Small intestine (tissue), 16 donors: ENCODE measurements at places on chromosomes 13 and 19. TPM values are rescaled to one million over a fixed set of nuclear protein-coding genes. Genes with fewer than 3 reads are reported as not detected.
A peak's percentile ranks its signal among the peaks of the same experiment; 100 is the strongest.

The COMP gene
- polyA plus RNA-seq: 0.68 TPM

The ZNF613 gene
- 6.0 TPM for polyA plus RNA-seq

The PTPRS gene
- 1.4 TPM for polyA plus RNA-seq

The C19orf33 gene
- 1,798 TPM for polyA plus RNA-seq

The ERICH6B gene
- polyA plus RNA-seq: not detected

GRCh38 chr13:68254151-68254550 lies 1024.0 kb upstream of the PCDH9 start:
- H3K27ac ChIP-seq: no peak overlapping the region
- no peak overlapping the region for H3K4me3 ChIP-seq
- H3K4me1 ChIP-seq: no peaks in the 10 kb centered on the region
- no peaks in the 10 kb centered on the region for H3K36me3 ChIP-seq
- no peaks in the 10 kb centered on the region for H3K27me3 ChIP-seq

- H3K36me3 ChIP-seq: no peaks in the 10 kb centered on the region
- DNase-seq: no peak
- H3K4me3 ChIP-seq: no peak overlapping the region
- no peak overlapping the region for H3K27ac ChIP-seq
These were observed 12.5 kb upstream of the CFAP97D2 start for GRCh38 chr13:114166381-114167131.

DNA sequence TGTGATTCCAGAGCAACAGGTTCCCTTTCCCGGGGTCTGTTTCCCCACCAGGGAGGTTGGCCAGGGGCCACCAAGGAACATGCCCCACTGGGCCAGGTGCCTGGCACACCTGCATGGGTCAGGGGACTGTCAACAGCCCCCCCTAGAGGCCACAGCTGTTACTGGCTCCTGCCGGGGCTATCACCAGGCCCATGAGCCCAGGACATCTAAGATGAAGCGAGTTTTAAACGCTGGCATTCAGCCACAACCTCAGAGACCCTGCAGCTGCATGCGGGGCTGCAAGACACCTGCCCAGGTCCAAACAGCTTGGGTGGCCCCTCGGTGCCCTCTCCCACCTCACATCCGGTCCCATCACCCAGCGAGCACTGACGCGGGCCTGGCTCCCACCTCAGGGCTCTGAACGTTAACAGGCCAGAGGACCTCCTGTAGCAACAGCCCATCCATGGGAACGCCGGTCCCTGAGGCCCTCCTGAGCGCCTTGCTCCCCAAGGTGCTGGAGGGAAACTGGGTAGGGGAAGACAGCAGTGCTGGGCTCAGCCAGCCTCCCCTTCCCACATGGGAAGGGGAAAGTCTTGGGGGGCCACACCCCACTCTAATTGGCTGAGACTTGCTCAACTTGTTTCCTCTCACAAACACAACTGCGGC lies 12.0 kb downstream of the KHSRP start:
- peak; percentile 79 for DNase-seq
- peaks cover 18% of the 10 kb centered on the region for H3K36me3 ChIP-seq
- H3K4me1 ChIP-seq: no peaks in the 10 kb centered on the region

GRCh38 chr19:1130771-1131717 lies 27.2 kb downstream of the GPX4 start:
- H3K27ac ChIP-seq: peak overlapping the region; percentile 80
- H3K4me3 ChIP-seq: peak overlapping the region; percentile 84
- no peak for DNase-seq
- H3K36me3 ChIP-seq: peaks cover 8% of the 10 kb centered on the region
- H3K27me3 ChIP-seq: no peaks in the 10 kb centered on the region

DNA sequence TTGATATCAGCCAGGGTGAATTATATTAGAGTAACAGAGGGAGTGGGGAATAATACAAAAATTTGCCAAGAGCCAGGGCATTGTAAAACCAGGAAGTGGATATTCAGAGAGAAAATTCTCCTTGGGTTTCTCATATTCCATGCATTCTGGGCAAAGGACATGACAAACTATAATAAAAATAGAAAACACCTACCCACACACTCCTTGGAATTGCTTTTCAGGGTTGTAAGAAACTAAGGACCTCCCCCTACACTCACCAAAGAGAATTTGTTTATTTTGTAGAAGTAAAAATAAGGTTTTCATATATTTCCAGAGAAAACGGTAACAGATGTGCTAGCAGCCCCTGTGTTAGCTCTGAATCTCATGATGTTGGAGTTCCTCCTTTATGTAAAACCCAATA lies 649.6 kb downstream of the SLITRK1 start:
- H3K4me1 ChIP-seq: no peaks in the 10 kb centered on the region
- H3K4me3 ChIP-seq: no peak overlapping the region
- H3K27me3 ChIP-seq: no peaks in the 10 kb centered on the region
- H3K36me3 ChIP-seq: no peaks in the 10 kb centered on the region
- no peak for DNase-seq

GRCh38 chr13:50401721-50402465 lies 386.6 kb downstream of the KCNRG start:
- H3K27me3 ChIP-seq: no peaks in the 10 kb centered on the region
- H3K36me3 ChIP-seq: no peaks in the 10 kb centered on the region
- no peak overlapping the region for H3K4me3 ChIP-seq
- no peak overlapping the region for H3K27ac ChIP-seq
- no peak for DNase-seq
- H3K4me1 ChIP-seq: no peaks in the 10 kb centered on the region

GRCh38 chr13:51999921-52000320 lies 11.3 kb downstream of the ATP7B start:
- no peaks in the 10 kb centered on the region for H3K27me3 ChIP-seq
- peaks cover 11% of the 10 kb centered on the region for H3K4me1 ChIP-seq
- peak overlapping the region; percentile 79 for H3K27ac ChIP-seq
- DNase-seq: peak; percentile 42

GRCh38 chr13:23673354-23673753 lies 103.1 kb downstream of the TNFRSF19 start:
- no peaks in the 10 kb centered on the region for H3K27me3 ChIP-seq
- H3K27ac ChIP-seq: no peak overlapping the region
- H3K36me3 ChIP-seq: no peaks in the 10 kb centered on the region
- H3K4me1 ChIP-seq: no peaks in the 10 kb centered on the region
- H3K4me3 ChIP-seq: no peak overlapping the region
- DNase-seq: no peak

DNA sequence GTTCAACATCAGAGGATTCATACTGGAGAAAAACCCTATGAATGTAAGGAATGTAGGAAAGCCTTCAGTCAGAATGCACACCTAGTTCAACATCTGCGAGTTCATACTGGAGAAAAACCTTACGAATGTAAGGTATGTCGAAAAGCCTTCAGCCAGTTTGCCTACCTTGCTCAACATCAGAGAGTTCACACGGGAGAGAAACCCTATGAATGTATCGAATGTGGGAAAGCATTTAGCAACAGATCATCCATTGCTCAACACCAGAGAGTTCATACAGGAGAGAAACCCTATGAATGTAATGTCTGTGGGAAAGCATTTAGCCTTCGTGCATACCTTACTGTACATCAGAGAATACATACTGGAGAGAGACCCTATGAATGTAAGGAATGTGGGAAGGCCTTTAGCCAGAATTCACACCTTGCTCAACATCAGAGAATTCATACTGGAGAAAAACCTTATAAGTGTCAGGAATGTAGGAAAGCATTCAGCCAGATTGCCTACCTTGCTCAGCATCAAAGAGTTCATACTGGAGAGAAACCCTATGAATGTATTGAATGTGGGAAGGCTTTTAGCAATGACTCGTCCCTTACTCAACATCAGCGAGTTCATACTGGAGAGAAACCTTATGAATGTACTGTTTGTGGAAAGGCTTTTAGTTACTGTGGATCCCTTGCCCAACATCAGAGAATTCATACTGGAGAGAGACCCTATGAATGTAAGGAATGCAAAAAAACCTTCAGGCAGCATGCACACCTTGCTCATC lies 15.4 kb downstream of the ZNF570 start:
- no peaks in the 10 kb centered on the region for H3K4me1 ChIP-seq
- H3K27me3 ChIP-seq: no peaks in the 10 kb centered on the region
- H3K4me3 ChIP-seq: no peak overlapping the region
- H3K27ac ChIP-seq: no peak overlapping the region
- DNase-seq: peak; percentile 20
- peaks cover 8% of the 10 kb centered on the region for H3K36me3 ChIP-seq

GRCh38 chr19:9847087-9847671 lies 12.1 kb downstream of the PIN1 start:
- H3K4me3 ChIP-seq: no peak overlapping the region
- no peak overlapping the region for H3K27ac ChIP-seq
- no peaks in the 10 kb centered on the region for H3K27me3 ChIP-seq

GRCh38 chr19:47707135-47707925 lies 5.9 kb upstream of the EHD2 start:
- peak; percentile 81 for DNase-seq
- no peaks in the 10 kb centered on the region for H3K4me1 ChIP-seq
- H3K36me3 ChIP-seq: no peaks in the 10 kb centered on the region
- no peak overlapping the region for H3K27ac ChIP-seq

DNA sequence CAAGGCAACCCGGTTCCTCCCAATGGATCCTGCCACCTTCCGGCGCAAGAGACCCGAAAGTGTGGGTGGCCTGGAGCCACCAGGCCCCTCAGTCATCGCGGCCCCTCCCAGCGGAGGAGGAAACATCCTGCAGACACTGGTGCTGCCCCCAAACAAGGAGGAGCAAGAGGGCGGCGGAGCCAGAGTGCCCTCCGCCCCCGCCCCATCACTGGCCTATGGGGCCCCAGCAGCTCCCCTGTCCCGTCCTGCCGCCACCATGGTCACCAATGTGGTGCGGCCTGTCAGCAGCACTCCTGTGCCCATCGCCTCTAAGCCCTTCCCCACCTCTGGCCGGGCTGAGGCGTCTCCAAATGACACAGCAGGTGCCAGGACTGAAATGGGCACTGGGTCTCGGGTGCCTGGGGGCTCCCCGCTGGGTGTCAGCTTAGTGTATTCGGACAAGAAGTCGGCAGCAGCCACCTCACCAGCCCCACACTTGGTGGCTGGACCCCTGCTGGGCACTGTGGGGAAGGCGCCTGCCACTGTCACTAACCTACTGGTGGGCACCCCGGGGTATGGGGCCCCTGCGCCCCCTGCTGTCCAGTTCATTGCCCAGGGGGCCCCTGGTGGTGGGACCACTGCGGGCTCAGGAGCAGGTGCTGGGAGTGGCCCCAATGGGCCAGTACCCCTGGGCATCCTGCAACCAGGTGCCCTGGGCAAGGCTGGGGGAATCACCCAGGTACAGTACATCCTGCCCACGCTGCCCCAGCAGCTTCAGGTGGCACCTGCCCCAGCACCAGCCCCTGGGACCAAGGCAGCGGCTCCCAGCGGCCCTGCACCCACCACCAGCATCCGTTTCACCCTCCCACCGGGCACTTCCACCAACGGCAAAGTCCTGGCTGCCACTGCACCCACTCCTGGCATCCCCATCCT lies 11.2 kb upstream of the PRR19 start:
- H3K4me1 ChIP-seq: no peaks in the 10 kb centered on the region
- no peaks in the 10 kb centered on the region for H3K27me3 ChIP-seq
- no peak overlapping the region for H3K4me3 ChIP-seq
- DNase-seq: no peak
- no peak overlapping the region for H3K27ac ChIP-seq

DNA sequence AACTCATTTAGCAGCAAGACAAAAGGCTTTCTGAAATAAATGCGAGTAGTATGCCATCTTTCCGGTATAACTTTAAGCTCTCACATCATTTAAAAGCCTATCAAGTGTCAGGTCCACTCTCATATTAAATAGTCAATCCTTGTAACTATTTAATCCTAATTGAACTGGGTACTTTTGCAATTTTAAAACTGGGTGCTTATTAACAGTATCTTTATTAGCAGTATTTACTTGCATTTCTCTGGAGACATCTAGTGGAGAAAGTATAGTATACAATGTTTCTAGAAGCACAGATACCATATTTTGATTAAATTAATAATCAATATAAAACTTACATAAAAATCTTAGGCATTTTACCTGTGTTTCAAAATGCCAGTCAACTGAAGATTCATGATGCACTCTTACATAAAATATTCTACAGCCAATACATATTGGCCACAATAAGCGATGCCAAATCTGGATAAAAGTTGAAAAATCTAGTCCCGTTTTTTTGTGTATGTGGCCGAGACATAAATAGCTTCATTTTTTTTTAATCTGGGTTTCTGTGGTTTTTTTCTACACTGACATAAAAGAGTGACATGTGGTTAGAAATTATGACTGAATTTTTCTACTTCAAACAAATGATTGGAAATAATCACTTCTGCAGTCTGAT lies 4.3 kb upstream of the POSTN start:
- H3K27ac ChIP-seq: no peak overlapping the region
- no peaks in the 10 kb centered on the region for H3K27me3 ChIP-seq
- no peaks in the 10 kb centered on the region for H3K4me1 ChIP-seq

DNA sequence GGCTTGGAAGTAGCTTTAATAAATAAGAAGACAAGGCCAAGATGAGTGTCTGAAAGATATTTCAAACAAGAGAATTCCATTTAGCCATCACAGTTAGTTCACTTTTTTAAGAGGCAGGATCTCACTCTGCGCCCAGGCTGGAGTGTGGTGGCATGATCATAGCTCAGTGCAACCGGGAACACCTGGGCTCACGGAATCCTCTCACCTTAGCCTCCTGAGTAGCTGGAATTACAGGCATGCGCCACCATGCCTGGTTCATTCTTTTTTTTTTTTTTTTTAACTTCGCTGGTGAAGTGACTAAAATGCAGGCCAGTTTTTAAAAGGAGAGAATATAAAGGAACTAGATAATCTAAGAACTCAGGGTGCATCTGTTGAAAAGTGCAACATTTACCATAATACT lies 200.3 kb downstream of the KCTD12 start:
- H3K27ac ChIP-seq: no peak overlapping the region
- H3K27me3 ChIP-seq: no peaks in the 10 kb centered on the region
- H3K4me3 ChIP-seq: no peak overlapping the region
- H3K4me1 ChIP-seq: no peaks in the 10 kb centered on the region
- H3K36me3 ChIP-seq: no peaks in the 10 kb centered on the region

- no peaks in the 10 kb centered on the region for H3K27me3 ChIP-seq
- no peak for DNase-seq
- H3K36me3 ChIP-seq: no peaks in the 10 kb centered on the region
- no peaks in the 10 kb centered on the region for H3K4me1 ChIP-seq
- no peak overlapping the region for H3K4me3 ChIP-seq
These were observed 17.8 kb upstream of the LATS2 start for GRCh38 chr13:21079221-21079620.

DNA sequence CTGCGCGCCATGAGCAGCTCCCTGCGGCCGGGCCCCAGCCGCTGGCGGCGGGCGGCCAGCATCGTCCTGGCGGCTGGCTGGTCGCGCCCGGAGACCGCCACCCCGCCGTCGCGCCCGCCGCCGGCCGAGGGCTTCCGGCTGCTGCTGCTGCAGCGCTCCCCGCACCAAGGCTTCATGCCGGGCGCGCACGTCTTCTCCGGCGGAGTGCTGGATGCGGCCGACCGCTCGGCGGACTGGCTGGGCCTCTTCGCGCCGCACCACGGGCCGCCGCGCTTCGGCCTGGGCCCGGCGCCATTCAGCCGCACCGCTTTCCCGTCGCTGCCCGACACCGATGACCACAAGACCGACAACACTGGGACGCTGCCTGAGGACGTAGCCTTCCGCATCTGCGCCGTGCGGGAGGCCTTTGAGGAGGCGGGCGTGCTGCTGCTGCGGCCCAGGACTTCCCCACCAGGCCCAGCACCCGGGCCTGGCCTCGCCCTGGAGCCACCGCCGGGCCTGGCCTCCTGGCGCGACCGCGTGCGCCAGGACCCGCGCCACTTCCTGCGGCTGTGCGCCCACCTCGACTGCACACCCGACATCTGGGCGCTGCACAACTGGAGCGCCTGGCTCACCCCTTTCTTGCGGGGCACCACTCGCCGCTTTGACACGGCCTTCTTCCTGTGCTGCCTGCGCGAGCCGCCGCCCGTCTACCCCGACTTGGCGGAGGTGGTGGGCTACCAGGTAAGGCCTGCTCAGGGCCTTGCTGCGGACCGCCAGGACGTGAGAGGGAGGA lies 518 bp downstream of the NUDT19 start:
- H3K27ac ChIP-seq: peak overlapping the region; percentile 72
- no peaks in the 10 kb centered on the region for H3K27me3 ChIP-seq
- DNase-seq: peak; percentile 83
- peak overlapping the region; percentile 90 for H3K4me3 ChIP-seq
- H3K4me1 ChIP-seq: peaks cover 8% of the 10 kb centered on the region
